Stimulated activated CD8-positive, alpha-beta memory T cell treated with anti-CD3 and anti-CD28 coated beads, Interleukin-7, amount 100 ng/mL, for 24 hours (primary cell): ENCODE measurements at places on chromosomes 3 and 15.

- DNase-seq = no peak
Measured at GRCh38 chr3:151962912-151963311, 89.5 kb downstream of the SUCNR1 start.

- DNase-seq = no peak
Measured at GRCh38 chr3:24972491-24972890, 455.6 kb upstream of the RARB start.

GRCh38 chr3:24476871-24477656 is 17.6 kb downstream of the THRB start:
- DNase-seq = no peak

DNA sequence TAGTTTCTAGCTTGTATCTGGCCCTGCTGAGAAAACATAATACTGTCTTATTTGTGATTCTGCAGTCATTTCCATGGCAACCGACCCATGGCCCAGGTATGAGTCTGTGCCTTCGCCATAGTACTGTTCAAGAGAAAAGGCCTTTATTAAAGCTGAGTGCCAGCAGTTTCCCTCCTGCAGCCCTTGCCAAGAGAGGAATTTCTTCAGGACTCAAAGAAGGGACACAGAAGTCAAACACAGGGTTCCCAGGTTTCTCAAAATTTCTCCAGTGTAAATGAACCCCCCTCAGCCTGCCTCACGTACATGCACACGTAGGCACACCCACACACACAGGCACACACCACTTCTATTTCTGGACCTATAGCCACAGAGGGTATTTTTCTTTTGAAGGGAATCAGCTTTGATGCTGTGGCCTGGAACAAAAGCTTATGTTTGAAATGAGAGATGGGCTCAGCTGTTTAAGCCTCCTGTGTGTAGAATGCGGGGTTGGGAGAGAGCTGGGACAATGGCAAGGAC is 269.2 kb downstream of the PDCD6IP start:
- DNase-seq = no peak

GRCh38 chr3:17932136-17932771 is 189.8 kb upstream of the TBC1D5 start:
- DNase-seq = no peak

DNA sequence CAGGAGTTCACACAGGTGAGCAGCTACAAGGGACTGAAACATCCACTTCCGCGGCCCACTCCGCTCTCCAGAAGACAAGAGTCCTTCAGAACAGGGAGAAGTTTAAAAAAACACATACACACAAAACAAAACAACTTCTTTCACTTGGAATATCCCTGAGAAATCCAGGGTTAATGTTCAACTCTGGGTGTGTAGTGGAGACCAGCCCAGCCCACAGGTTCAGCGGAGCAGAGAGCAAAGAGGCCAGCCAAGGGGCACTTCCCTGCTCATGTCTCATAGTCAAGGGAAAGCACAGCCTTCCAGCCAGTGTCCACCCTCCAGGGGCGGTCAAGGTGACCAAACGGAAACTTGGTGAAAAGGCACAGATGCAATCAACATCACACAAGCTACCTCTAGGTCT is 41.6 kb downstream of the WNT5A start:
- DNase-seq = no peak

DNA sequence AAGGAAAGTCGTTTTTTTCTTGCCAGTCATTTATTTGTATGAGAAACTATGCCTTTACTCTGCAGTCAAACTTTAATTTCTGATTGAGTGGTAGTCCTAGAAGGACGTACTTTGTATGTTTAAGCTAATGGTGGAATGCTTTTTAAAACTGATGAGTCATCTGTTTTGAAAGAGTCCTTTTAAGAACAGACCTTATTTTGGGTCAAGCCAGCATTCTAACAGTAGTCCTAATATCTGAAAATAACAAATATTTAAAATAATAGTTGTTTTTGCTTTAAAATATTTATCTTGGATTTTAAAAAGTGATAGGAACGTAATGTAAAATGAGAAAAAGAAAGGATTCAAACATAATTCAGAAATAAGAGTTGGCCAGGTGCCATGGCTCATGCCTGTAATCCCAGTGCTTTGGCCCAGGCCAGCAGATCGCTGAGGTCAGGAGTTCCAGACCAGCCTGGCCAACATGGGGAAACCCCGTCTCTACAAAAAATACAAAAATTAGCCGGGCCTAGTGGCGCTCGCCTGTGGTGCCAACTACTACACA is 1.3 kb upstream of the LRRC58 start:
- DNase-seq = no peak

GRCh38 chr3:24135280-24135679 is 190.2 kb downstream of the NR1D2 start:
- DNase-seq = no peak

- no peak for DNase-seq
Measured at GRCh38 chr3:109385442-109386318, 48.3 kb upstream of the DPPA4 start.

- no peak for DNase-seq
Measured at GRCh38 chr15:74869726-74870407, 3.3 kb downstream of the SCAMP2 start.

DNA sequence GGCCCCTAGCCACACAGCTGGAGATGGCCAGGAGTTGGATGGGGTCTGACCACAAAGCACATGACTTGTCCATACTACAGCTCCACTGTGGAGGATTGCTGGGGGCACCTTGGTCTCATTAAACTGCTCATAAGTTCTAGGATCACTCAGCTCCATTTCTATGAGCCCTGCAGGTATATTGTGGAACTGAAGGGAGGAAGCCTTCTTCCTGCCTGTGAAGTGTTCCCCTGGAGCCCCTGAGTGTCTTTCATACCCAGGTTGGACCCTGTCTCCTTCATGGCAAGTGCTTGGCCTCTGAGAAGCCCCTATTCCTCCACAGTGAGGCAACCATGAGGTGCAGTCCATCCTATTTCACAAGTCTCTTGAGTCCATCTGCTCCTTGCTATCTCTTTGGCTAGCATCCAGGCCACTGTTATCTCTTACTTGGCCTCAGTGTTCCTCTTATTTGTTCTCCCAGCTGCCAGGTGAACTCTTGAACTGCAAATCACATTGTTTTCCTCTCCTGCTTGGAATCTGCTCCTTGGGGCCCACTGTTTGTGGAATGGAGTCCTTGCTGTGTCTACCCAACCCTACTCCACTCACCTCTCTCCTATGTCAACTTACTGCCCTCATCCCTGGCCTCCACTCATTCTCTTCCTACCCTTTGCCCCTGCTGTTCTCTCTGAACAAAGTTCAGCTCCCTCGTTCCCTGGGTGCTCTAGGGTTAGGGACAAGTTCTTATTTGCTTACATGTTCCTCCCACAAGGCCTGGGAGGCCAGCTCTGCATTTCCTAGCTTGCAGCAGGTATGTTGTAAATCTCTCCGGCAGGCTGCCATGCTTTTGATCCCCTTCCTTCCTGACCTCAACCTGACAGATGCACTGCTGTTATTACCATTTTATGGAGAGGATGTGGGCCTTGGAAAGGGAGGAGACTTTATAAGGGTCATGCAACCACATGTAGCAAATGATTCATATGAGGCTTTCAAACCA is 1.2 kb downstream of the ACOX2 start:
- no peak for DNase-seq

DNA sequence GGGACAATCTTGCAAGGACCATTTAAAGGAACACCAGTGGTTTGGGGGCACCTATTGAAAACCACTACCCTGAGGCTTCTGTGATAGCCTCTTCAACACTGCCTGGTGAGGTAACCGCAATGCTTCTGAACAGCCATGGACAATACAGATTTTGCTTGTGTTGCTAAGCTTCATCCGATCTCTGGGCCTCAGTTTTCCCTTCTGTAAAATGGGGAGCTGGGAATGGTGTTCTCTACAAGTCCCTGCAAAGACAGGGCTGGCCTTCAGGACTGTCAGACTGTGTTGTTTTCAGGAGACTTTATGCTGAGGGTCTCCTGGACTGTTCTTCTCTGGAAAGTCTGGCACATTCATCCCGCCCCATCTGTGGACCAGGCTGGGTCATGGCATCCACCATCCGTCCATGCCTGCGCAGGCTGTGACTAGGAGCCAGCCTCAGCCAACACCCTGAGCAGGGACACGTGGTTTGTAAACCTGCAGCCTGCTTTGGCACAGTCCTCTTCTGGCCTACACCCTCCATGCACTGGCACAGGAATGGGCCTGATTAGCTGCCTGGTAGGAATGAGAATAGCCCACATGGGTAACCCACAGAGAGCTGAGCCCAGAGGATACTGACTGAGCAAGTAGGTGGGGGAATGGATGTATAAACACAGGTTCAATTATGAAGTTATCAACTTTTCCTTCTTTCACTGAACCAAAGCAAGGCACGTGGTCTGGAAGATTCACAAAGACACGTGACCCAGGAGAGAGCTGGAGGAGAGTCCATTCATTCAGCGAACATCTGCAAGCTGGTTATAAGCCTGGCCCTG is 55.3 kb downstream of the ROPN1B start:
- DNase-seq = no peak

DNA sequence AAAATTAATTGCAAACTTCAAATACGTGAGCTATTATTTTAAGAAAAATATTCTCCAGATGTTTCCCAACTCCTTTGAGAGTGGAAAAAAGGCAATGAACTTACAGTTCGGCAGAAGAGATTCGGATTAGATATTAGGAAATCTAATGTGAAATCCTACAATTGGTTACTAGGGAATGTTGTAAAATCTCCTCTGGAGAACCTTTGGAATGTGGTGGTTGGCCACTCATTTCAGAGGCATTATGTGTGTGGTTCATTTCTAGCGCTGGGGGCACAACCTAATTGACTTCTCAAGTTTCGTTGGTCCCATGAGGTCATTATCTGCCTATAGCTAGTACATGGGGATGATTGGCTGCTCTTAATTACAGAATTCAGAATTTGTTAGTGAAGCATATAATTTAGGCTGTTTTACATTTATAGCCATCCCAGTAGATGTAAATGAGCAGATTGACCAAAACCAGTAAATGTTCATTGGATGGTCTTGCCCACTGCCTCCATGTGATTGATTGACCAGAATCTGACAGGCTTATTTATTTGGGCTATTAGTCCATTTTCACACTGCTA is 34.6 kb upstream of the CMSS1 start:
- no peak for DNase-seq

DNA sequence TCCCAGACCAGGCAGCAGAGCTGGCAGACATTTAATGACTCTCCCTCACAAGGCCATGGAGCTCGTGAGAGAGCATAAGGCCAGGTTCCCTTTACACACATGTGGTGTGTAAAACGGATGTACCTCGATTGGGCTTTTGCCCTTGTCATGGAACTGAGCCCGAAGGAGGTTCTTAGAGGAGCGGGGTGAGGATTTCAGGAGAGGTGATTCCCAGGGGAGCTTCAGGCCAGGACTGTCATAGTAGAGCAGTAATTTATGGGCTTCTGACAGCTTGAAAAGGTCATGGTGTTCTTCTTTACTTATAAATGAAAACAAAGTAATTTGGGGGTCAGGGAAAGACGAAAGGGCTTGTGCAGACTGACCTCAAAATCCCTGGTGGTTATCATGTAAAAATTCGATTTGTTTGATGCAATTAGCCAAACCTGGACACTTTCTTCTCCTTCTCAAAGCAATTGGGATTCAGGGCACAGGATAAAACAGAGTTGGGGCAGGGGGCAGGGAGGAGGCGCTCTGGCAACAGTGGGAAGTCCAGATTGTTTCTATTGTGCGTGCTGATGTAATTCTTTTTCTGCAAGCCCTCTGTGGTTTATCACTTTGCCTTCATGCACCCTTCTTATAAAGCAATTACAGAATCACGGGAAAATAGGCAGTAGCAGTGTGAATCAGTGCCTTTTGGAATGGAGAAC is 51.0 kb downstream of the CACNA1D start:
- DNase-seq = no peak

DNA sequence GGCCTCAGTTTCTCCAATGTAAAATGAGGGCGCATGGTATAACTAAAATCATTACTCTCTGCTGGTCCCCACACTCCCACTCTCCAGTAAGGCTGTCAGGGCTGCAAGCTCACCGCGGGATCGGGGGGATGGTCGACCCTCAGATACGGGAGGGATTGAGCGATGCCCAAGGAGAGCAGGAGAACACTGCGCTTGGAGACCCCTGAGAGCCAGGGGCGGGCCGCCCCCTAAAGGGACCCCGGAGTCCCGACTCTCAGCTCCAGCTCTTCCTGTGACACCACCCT is 713 bp upstream of the PLEKHO2 start:
- DNase-seq = no peak

DNA sequence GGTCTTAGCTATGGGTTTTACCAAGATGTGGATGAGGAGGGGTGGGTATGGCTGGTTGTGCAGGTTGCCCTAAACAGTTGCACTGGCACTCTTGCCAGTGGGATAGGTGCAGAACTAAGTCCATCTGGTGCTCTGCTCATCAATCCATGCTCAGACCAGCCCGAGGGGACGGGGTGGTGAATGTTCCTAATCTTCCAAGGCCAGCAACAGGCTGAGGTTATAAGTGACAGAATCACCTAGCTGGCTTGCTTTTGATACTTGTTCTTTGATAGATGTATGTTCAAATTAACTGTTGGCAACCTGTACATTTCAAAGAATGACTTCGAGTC is 53.5 kb upstream of the CCR2 start:
- DNase-seq = no peak

DNA sequence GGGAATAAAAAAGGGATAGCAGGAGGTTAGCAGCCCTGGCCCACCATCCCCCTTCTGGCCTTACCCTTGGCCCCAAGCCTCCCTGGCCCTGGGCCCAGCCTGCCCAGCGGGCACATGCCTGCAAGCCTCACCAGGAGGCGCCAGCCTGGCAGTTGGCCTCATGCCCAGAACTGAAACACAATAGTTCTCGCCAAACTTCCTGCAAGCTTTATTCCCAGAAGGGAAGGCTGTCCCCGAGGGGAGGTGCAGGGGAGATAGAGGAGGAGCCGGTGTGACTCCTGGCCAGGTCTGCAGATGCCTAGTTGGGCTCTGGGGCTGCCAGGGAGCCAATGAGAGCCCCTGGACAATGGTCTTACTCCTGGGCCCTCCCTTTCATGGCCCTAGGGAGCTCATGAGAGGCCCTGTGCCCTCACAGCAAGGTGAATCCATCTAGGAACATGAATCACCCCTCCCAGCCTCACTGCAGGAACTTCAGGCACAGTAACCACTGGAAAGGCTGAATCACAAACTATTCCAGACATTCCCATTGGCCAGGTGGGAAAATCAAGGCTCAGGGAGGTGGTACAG is 4.0 kb downstream of the CCDC33 start:
- no peak for DNase-seq

GRCh38 chr3:186053954-186054791 is 54.7 kb downstream of the ETV5 start:
- no peak for DNase-seq

GRCh38 chr3:70754314-70754713 is 441.9 kb upstream of the MDFIC2 start:
- no peak for DNase-seq

DNA sequence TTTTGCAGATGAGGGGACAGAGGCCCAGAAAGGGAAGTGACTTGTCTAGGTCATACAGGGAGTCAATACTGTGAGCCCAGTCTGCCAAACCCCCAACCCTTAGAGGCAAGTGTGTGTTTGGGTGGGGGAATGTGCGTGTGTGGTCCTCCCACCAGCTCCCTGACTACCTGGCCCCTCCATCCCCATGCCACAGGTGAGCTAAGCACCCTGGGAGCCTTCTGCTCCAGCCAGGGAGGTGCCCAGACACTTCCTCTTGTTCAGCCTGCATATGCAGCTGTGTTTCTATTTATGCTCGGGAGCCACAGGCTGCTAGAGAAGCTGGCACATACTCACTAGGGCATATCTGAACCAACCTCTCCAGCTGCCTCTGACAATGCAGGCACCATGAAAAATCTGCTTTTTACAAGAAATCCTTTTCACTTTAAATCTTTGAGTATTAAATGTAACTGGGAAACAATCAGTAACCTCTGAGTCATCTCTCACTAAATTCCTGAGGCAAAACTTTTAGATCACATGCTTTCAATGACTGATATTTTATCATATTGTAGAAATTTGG is 20.7 kb downstream of the TBC1D2B start:
- no peak for DNase-seq
